ENCODE measurements at places on chromosomes 12 and 14. TPM values are rescaled to one million over a fixed set of nuclear protein-coding genes. Genes with fewer than 3 reads are reported as not detected.
A peak's percentile ranks its signal among the peaks of the same experiment; 100 is the strongest.

GRCh38 chr12:132251741-132252490 is 77.5 kb downstream of the GALNT9 start:
- DNase-seq, result no peak

DNA sequence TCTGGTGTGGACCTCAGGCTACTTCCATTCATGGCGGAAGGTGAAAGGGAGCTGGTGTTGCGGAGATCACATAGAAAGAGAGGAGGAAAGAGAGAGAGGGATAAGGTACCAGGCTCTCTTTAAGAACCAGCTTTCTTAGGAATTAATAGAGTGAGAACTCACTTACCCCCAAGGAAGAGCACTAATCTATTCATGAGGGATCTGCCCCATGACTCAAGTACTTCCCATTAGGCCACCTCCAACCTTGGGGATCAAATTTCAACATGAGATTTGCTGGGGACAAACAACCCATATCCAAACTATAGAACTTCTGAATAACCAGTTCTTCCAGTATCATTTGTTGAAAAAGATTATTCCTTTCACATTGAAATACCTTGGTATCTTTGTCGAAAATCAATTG is 34.0 kb upstream of the C2CD5 start:
- DNase-seq, result no peak

GRCh38 chr12:58189030-58189429 is 247.7 kb downstream of the ATP23 start:
- DNase-seq, result no peak

DNA sequence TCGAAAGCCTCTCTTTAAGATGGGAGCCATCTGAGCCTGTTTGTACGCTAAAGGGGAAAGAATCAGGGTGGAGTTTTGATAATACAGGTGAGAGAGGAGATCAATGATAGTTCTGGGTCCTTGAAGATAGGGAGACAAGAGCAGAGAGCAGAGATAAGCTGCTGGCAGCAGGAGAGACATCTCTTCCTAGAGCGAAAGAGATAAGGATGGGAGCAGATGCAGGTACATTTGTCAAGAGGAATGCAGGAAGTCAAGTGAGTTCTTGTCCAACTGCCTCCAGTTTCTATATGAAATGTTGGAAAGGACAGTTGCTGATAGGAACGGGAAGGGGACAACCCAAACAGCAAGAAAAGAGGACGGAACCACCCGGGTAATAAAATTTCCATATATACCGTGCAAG is 24.7 kb upstream of the HIF1A start:
- no peak for DNase-seq

- no peak for DNase-seq
These were observed 46.3 kb downstream of the KCNA1 start for GRCh38 chr12:4956054-4956453.

POTEG gene
- total RNA-seq, result not detected

DNA sequence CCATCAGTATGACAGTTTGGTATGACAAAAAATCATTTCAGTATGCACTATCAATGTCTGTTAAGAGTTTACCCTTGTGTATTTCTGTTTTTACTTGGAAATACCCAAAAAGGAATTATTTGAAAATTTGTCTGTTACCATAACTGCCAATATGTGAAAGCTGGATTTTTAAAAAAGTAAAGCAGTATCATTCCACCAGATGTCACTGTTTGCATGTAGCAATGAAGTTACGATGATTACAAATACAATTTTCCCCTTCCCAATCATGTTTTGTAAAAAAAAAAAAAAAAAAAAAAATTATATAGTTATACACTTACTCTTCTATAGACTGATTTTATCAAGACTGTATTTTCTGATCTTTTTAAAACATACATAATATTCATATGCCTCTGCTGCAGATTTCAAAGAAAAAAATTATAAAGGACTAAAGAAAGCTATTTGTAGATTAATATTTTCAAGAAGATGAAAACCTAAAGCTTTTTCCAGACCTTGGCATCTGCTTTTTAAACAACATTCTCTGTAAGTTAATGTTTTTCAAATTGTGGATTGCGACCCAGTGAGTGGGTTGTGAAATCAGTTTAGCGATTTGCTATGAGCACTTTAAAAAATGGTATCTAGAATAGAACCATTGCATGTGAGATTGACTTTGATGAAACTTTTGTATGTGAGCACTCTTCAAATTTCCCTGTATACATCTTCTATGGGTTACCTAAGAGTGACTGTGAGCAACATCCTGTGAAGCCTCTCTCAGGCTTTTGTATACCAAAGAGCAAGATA is 114.2 kb downstream of the TTC6 start:
- DNase-seq, result no peak

IGFBP6 gene
- 1.8 TPM for total RNA-seq

GRCh38 chr12:80178846-80179245 is 79.5 kb downstream of the OTOGL start:
- peak; percentile 61 for DNase-seq

GRCh38 chr12:24960222-24960855 is 11.4 kb upstream of the BCAT1 start:
- peak; percentile 77 for DNase-seq

HSPA2 gene
- total RNA-seq, result 7.2 TPM

DNA sequence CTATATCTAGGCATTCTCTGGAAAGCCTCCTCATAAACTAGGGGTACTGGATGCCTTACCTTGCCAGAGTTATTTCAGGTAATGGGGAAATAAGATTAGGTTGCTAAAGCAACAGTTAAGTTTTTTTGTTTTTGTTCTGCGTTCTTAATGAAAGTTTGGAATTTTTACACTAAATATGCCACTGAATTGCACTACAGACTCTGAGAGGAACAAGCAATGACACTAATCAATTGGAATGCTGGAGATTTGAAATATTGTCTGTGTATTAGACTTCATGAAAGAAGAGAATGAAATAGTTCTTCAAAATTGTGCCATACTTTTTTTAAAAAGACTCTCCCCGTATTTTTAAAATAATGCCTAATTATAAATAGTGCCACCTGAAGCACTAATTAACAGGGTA is 287.8 kb downstream of the NAV3 start:
- no peak for DNase-seq

DNA sequence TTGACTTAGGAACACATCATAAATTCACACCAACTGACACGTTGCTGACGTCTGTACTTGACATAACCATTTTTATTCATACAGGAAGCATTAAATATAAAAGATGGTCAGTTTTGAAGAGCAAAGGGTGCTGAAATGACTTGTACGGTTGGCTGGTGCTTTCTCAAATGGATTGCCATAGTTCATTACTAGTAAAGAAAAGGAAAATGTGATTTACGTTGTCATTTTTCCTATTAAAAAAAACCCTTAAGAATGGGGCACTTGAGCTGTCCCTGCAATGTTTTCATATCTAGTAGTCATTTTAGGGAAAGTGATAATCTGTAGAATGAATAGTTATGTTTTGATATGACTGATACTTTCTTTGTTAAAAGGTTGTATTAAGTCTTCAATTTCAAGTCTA is 22.5 kb upstream of the MANSC4 start:
- DNase-seq, result no peak

GRCh38 chr12:45725631-45726602 is 3.6 kb upstream of the ARID2 start:
- DNase-seq, result peak; percentile 53

ENTPD5 gene
- 18.4 TPM for total RNA-seq

DNA sequence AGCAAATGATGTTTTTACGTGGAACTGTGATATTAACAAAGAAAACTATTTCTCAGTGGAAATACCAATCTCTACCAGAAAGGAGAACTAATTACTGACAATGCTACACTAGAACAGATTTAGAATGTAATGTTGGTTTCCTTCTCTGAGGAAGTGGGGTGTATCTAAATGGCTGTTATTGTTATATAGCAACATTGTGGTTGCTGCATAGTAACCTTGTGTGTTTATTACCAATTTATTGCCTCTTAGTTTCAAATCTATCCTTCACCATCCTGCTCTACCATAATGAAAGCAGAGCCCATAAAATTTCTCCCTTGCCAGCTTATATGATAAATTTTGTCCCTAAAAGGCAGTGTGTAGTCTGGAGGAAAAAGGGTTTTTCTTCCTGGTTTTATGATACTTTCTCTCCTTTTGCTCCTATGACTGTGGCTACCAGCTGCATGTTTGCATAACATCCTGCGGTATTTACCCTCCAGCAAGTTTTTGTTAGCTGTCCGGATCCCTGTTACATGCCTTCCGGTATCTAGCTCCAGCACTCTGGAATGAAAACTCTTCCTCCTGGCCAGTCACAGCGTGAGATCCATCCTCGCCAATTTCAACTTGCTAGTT is 5.7 kb upstream of the KLRK1 start:
- peak; percentile 62 for DNase-seq

GDF3 gene
- not detected for total RNA-seq

- peak; percentile 32 for DNase-seq
These were observed 138.1 kb downstream of the BCL11B start for GRCh38 chr14:99133636-99134515.

DNA sequence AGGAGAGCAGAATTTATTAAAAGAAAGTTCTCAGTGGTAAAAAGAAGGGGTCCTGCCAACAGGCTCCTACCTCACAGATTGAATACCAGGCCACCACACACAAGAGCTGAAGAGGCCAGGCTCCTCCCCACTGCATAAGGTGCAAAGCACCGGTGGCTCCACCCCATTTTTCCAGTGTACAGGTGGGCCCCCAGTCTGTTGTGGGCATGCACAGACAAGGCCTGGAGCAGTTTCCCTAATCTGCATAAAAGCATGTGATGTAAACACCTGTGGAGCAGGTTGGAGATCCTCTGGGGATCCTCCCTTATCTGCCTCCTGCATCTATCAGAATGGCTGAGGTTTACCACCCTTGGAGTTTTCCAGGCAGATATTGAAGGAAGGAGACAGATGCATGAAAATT is 45.7 kb upstream of the PDZRN4 start:
- no peak for DNase-seq

GRCh38 chr12:26122681-26123481 is 2.0 kb downstream of the BHLHE41 start:
- no peak for DNase-seq

SIRT4 gene
- total RNA-seq, result 2.4 TPM

DNA sequence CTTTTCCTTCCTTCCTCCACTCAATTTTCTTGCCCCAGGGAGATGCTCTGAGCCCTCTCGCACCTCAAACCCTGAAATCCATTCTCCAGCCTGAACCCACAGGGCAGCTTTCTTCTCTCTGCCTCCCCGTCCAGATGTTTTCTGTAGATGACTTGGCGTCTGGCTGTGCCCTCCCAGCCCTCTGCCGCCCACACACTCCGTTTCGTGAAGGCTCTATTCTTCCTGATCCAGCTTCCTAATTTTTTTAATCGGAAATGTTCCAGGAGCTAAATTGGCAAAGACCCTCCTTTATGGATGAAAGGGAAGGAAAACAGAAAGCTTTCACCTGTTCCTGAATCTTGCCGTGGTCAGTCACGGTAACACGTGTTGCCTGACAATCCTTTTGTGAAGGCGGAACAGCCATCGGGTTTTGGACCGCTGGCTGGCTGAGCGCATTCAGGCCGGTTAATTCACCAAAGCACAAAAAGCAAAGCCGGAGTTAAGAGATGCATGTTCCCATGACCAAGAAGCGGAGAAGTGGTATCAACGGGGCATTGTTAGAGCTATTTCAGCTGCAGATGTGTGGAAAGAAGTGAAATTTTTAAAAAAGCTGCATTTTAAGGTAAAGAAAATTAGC is 70.2 kb upstream of the FBRSL1 start:
- DNase-seq, result no peak

- no peak for DNase-seq
These were observed 11.8 kb upstream of the DERA start for GRCh38 chr12:15899282-15899870.

DNA sequence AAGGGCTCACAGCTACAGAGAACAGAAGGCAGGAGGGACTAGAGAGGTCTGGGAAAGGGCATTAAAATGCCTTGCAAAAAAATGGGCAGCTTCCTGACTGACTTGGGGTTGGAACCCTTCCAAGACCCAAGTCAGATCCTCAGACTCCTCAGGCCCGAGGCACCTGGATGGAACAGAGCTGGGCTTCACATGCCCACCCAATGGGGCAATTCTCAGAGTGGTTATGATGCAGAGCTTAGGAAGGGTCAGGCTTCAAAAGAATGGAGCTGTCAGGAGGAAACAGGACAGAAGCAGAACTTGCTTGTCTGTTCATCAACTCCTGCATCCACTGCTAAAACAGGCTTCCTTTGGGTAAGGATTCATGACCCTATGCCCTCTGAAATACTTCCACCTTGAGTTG is 9.7 kb upstream of the KRT1 start:
- no peak for DNase-seq

- DNase-seq, result peak; percentile 34
These were observed 33.0 kb downstream of the CYP46A1 start for GRCh38 chr14:99716850-99717681.

- no peak for DNase-seq
These were observed 87.7 kb downstream of the C12orf75 start for GRCh38 chr12:105418229-105418628.

- DNase-seq, result no peak
These were observed 41.1 kb downstream of the SYNE2 start for GRCh38 chr14:63893701-63894458.

- DNase-seq, result no peak
These were observed 78.8 kb upstream of the BCL11B start for GRCh38 chr14:99350751-99351150.
